ENCODE measurements at places on chromosomes 5 and 9. TPM values are rescaled to one million over a fixed set of nuclear protein-coding genes. Genes with fewer than 3 reads are reported as not detected.

CD14 gene
- 0.97 TPM for total RNA-seq

EGFL7 gene
- 9.9 TPM for total RNA-seq

CER1 gene
- not detected for total RNA-seq

DNA sequence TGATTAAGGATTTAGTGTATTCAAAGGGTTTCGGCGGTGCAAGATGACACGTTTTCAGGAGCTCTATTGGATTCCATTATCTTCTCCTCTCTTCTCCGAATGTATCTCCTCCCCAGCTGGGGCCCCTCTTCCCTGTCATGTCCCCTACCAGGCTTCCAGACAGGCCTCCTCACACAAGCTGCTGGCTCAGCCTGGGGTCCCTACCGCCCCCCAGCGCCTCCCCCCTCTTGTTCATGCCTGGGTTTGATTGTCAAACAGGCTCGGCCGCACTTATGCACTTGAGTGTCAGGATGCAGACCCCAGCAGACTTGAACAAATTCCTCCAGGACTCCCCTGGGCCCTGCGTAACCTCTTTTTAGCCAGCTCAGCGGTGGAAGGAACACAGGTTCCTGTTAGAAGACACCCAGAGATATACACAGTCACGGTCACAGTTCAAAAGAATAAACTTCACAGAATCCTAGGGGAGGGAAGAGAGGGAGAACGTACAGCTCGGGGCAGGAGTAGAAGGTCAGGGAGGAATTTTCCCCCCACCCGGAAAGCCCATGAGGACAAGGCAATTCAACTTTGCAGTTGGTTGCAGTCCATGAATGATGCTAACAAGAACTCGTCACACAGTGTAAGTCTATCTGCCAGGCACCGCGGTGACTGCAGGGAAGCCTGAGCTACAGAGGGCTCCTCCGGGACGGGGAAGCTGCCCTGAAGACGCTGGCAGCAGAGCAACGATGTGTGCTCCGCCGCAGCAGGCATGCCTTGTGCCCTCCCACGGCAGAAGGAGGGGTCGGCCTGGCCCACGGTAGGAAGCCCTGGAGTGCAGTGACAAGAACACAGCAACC, 560.0 kb downstream of the BNC2 start:
- DNase-seq = no peak

GRCh38 chr9:15187589-15187988, 119.4 kb downstream of the TTC39B start:
- DNase-seq = no peak

DNA sequence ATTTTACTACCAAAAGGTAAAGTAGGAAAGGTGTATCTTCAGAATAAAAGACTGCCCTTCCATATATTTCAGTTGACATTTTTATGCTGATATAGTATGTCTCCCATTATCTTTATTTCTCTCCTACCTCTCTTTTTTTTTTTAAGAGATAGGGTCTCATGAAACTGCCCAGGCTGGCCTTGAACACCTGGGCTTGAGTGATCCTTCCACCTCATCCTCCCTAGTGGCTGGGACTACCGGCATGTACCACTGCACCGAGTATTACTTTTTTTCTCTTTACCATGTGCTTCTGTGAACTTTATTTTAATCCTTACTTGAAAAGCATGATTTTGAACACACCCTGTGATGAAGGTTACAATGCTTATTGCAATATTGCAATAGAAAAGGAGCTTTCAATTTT, 42.7 kb downstream of the NIPBL start:
- DNase-seq = no peak

Measured in fibroblast of villous mesenchyme (primary cell).